Activated T-cell treated with anti-CD3 and anti-CD28 coated beads, Interleukin-2, amount 50 U/mL, for 24 hours (primary cell): ENCODE measurements at places on chromosomes 2 and 18.

GRCh38 chr2:17107151-17107550 lies 411.1 kb downstream of the RAD51AP2 start:
- H3K4me1 ChIP-seq = no peaks in the 10 kb centered on the region
- DNase-seq = no peak
- H3K27ac ChIP-seq = no peak overlapping the region
- H3K36me3 ChIP-seq = no peaks in the 10 kb centered on the region
- H3K4me3 ChIP-seq = no peak overlapping the region

DNA sequence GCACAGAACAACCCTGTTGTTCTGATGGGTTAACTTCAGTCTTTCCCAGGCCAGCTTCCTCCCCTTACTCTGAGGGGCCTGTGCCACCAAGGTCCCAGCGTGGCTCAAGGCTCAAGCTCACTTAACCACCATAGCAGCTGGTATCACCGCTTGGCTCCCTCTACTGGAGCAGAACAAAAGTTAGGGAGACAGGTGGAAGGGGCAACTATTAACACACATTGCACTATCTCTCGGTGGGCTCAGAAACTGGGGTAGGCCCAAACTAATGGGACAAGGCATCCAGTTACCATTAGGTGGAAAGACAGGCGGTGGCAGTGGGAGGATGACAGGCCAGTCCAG lies 88.7 kb upstream of the ATL2 start:
- H3K27ac ChIP-seq = no peak overlapping the region
- H3K27me3 ChIP-seq = no peaks in the 10 kb centered on the region
- no peak overlapping the region for H3K4me3 ChIP-seq
- H3K36me3 ChIP-seq = no peaks in the 10 kb centered on the region
- H3K4me1 ChIP-seq = peaks cover 11% of the 10 kb centered on the region
- no peak for DNase-seq

DNA sequence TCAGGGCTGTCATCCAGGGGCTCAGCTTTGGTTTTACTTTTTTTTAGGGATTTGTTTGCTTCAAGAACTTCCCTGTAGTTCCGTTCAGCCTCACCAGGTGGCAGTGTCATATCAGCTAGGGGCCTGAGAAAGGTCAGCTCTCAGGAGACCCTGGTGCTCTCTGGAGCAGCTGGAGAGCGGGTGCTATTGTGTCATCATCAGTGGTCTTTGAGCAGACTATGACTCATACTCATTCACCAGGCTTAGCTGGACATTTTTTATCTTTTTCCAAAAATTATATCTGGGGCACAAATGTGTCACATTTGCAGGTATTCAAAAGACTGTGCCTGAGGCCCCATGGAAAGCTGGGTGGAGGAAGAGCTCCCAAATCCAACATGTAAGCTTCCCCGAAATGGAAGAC lies 24.4 kb downstream of the ZNF892 start:
- H3K27me3 ChIP-seq = no peaks in the 10 kb centered on the region
- no peak overlapping the region for H3K4me3 ChIP-seq
- peaks cover 18% of the 10 kb centered on the region for H3K36me3 ChIP-seq
- DNase-seq = no peak
- no peaks in the 10 kb centered on the region for H3K4me1 ChIP-seq

- H3K4me3 ChIP-seq = no peak overlapping the region
- DNase-seq = no peak
- no peaks in the 10 kb centered on the region for H3K4me1 ChIP-seq
- H3K36me3 ChIP-seq = no peaks in the 10 kb centered on the region
- no peak overlapping the region for H3K27ac ChIP-seq
These were observed 680.0 kb downstream of the EPHA4 start for GRCh38 chr2:220892018-220892634.

DNA sequence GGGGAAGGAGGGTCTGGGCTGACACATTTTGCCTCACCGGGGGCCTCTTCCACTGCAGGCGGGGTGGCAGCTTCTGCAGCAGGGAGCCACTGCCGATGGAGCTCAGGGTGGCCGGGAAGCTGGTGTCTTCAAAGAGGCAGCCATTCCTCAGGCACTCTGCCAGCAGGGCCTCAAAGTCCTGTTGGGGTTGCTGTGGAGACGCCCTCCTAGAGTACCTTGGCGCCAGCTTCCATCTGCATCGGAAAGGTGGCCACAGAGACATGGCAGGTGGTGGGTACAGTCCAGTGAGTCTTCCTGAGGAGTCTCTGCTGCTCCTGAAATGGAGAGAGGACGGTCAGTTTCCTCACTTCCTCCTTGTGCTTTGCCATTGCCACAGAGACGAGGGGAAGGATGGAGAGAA lies 12.1 kb downstream of the CAPN14 start:
- no peaks in the 10 kb centered on the region for H3K4me1 ChIP-seq
- no peak overlapping the region for H3K4me3 ChIP-seq
- DNase-seq = no peak
- H3K27ac ChIP-seq = no peak overlapping the region
- H3K27me3 ChIP-seq = no peaks in the 10 kb centered on the region
- no peaks in the 10 kb centered on the region for H3K36me3 ChIP-seq

DNA sequence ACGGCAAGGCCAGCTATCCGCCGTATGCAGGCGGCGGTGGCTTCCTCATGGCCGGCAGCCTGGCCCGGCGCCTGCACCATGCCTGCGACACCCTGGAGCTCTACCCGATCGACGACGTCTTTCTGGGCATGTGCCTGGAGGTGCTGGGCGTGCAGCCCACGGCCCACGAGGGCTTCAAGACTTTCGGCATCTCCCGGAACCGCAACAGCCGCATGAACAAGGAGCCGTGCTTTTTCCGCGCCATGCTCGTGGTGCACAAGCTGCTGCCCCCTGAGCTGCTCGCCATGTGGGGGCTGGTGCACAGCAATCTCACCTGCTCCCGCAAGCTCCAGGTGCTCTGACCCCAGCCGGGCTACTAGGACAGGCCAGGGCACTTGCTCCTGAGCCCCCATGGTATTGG lies 3.1 kb downstream of the B3GNT7 start:
- peaks cover 21% of the 10 kb centered on the region for H3K4me1 ChIP-seq
- no peak for DNase-seq
- H3K36me3 ChIP-seq = no peaks in the 10 kb centered on the region
